ENCODE measurements at places on chromosomes 4 and X. TPM values are rescaled to one million over a fixed set of nuclear protein-coding genes. Genes with fewer than 3 reads are reported as not detected.

- DNase-seq: no peak
Observed at GRCh38 chr4:176834531-176834930, 41.8 kb upstream of the VEGFC start.

DNA sequence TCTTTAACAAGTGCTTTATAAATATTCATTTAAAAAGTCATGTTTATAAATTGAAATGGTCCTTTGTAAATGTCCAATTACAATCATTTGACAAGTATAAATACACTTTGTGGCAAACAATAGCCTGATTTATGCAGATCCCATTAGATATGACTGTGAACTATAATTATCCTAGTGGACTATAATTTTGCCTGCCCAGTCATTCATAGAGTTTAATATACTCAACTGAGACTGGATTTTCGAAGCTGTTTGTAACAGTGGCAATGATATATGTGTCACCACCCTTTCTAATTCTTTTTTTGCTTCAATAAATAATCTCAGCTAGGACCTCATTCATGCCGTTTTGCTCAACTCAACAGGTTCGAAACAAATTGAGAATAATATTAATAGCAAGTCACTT is 732.0 kb downstream of the PCDH18 start:
- DNase-seq: no peak

Gene PAGE4
- total RNA-seq: not detected

Gene MAGEB2
- total RNA-seq: not detected
